ENCODE measurements at places on chromosomes 12 and 14.

- DNase-seq = peak; percentile 52
Observed at GRCh38 chr12:3275171-3276041, 198.2 kb downstream of the TSPAN9 start.

DNA sequence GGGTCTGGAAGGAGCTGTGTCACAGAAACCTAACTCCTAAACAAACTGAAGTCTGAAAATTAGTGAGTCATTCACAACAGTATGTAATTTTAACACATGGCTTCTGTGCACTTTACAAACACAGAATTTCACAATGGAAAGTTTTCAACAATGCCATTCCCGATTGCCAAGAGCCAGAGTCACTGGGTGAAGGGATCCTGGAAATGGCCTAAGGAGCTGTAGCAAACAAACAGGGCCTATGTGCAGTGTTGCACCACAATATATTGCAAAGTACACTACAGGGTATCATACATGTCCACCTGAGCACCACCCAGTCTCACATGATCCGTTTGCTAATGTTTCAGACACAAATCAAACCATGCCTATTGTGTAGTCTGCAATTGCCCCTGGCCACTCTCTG, 184.7 kb upstream of the OTX2 start:
- no peak for DNase-seq

DNA sequence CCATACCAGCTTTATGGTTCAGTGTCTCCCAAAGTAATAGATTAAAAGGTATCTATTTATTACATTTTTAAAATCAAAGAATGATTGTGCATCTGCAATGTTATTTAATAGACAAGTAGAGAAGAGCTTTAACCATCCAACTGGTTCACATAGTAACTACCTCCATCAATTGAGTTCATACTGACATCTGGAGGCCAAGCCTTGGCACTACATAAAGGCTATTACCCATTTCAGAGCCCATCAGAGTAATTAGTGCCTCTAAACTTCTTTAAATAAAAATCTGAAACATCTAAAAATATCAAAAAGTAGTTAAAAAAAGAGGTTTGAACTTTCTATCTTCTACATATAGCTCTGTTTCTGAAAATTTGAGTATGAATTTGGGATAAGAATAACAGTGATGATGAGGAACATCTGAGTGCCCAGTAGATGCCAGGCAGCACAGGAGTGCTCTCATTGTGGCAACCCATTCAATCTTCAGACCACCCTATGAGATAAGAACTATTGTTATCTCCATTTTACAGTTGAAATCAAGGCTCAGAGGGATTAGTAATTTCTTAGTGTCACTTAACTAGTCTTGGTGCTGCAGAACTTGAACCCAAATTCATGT, 132.9 kb upstream of the DAAM1 start:
- DNase-seq = no peak

- no peak for DNase-seq
Observed at GRCh38 chr12:24034160-24034559, 84.7 kb upstream of the SOX5 start.

Measured in stimulated activated CD4-positive, alpha-beta T cell treated with anti-CD3 and anti-CD28 coated beads, Interleukin-1b, Interleukin-23, amount 100 ng/mL, for 24 hours (primary cell).